ENCODE measurements at places on chromosomes 7 and 10. TPM values are rescaled to one million over a fixed set of nuclear protein-coding genes. Genes with fewer than 3 reads are reported as not detected.

Gene LRIT1
- not detected for total RNA-seq

Gene GIMAP4
- not detected for total RNA-seq

Gene NUTM2E
- not detected for total RNA-seq

Gene HTR7
- 19.6 TPM for total RNA-seq

Gene BLNK
- total RNA-seq = not detected

Gene FOXP2
- total RNA-seq = 0.71 TPM

All from LHCN-M2 (cell line).